Gastrocnemius medialis (tissue), 4 donors: ENCODE measurements at places on chromosomes 1 and 21. TPM values are rescaled to one million over a fixed set of nuclear protein-coding genes. Genes with fewer than 3 reads are reported as not detected.

DNA sequence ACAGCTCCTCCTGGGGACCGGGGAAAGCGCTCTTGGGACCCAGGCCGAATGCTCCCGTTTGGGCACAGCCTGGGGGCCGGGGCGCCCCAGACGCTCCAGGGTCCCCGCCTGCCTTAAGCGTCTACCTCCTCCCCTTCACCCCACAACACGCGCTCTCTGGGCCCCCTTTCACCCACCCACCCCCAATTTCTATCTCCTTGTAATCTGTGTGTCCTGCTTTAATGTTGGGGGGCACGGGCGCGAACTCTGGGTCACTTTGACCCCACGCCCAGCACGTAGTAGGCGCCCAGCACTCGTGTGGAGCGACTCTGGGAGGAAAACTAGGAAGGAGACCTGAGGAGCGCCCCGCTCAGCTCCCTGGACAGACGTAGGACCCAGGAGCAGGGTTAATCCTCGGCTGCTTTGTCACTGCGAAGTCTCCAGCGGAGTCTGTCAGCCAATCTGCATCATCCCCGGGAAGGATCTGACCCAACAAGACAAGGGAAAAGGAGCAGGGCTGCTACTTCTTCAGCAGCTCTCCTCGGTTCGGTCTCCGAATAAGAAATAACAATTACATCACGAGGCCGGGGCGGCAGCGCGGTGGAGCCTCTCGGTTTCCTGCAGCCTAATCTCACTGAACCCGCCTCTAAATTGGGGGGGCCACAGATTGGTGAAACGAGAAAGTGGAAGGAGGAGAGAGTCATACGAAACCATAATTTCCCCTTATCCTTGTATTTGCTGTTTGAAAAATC lies 757 bp upstream of the NRIP1 start:
- H3K27ac ChIP-seq: peak overlapping the region; percentile 95
- H3K36me3 ChIP-seq: no peaks in the 10 kb centered on the region
- no peaks in the 10 kb centered on the region for H3K27me3 ChIP-seq
- peak overlapping the region; percentile 93 for H3K4me3 ChIP-seq
- DNase-seq: peak; percentile 65

CD1E gene
- not detected for total RNA-seq

- H3K27me3 ChIP-seq: no peaks in the 10 kb centered on the region
- no peak overlapping the region for H3K27ac ChIP-seq
- H3K4me3 ChIP-seq: no peak overlapping the region
- H3K4me1 ChIP-seq: no peaks in the 10 kb centered on the region
- H3K36me3 ChIP-seq: no peaks in the 10 kb centered on the region
These were observed 24.3 kb downstream of the ZMYND12 start for GRCh38 chr1:42431514-42431913.

OR2T33 gene
- not detected for total RNA-seq

- peaks cover 33% of the 10 kb centered on the region for H3K4me1 ChIP-seq
- H3K27me3 ChIP-seq: no peaks in the 10 kb centered on the region
- no peak for DNase-seq
These were observed 53.3 kb upstream of the HOOK1 start for GRCh38 chr1:59761443-59761842.

- DNase-seq: no peak
- peaks cover 6% of the 10 kb centered on the region for H3K4me1 ChIP-seq
- H3K27me3 ChIP-seq: no peaks in the 10 kb centered on the region
- no peak overlapping the region for H3K4me3 ChIP-seq
These were observed 22.3 kb upstream of the ABCA4 start for GRCh38 chr1:94143173-94143808.

GRCh38 chr1:25447547-25447946 lies 16.9 kb downstream of the MACO1 start:
- DNase-seq: no peak
- H3K36me3 ChIP-seq: no peaks in the 10 kb centered on the region
- H3K27me3 ChIP-seq: no peaks in the 10 kb centered on the region
- H3K27ac ChIP-seq: no peak overlapping the region
- H3K4me3 ChIP-seq: no peak overlapping the region

- DNase-seq: no peak
- H3K4me3 ChIP-seq: peak overlapping the region; percentile 84
- H3K27ac ChIP-seq: peak overlapping the region; percentile 90
- no peaks in the 10 kb centered on the region for H3K36me3 ChIP-seq
These were observed 2.2 kb downstream of the NFIA start for GRCh38 chr1:61084491-61085031.

- H3K4me1 ChIP-seq: peaks cover 26% of the 10 kb centered on the region
- peak; percentile 51 for DNase-seq
- no peaks in the 10 kb centered on the region for H3K27me3 ChIP-seq
- peak overlapping the region; percentile 73 for H3K4me3 ChIP-seq
These were observed 1.0 kb upstream of the BACH1 start for GRCh38 chr21:29297483-29298347.

C1orf56 gene
- total RNA-seq: 13.5 TPM

DNA sequence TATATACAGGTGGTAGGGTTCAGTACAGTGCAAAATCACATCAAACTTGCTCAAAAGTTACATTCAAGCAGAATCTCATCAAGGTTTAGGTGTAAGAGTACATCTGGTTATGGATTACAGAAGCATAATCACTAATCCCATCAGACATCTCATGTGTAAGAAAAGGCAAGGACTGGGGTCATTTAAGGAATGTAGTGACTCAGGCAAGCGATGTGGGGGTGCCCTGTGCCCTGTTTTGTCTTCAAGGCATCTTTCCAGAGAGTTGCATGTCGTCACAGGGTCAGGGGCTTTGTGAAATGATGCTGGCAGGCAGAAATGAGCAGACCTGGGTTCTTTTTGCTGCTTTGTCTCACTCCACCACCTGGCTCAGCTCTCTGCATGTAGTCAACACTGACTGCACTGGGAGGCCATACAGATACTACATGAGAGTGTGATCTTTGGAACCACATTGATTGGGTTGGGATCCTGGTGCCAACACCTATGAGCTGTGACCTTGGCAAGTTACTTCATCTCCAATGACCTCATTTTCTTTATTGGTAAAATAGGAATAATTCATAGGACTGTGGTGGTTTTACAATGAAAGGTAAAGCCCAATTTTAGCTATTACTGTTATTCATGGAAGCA lies 8.2 kb upstream of the HHIPL2 start:
- no peak overlapping the region for H3K4me3 ChIP-seq
- DNase-seq: no peak
- H3K27me3 ChIP-seq: no peaks in the 10 kb centered on the region
- no peaks in the 10 kb centered on the region for H3K4me1 ChIP-seq

CREG1 gene
- total RNA-seq: 99.6 TPM

GRCh38 chr21:15772654-15773053 lies 42.9 kb downstream of the USP25 start:
- no peak overlapping the region for H3K4me3 ChIP-seq
- no peaks in the 10 kb centered on the region for H3K27me3 ChIP-seq
- H3K36me3 ChIP-seq: no peaks in the 10 kb centered on the region

- peaks cover 5% of the 10 kb centered on the region for H3K4me1 ChIP-seq
- H3K36me3 ChIP-seq: no peaks in the 10 kb centered on the region
- no peaks in the 10 kb centered on the region for H3K27me3 ChIP-seq
- H3K4me3 ChIP-seq: peak overlapping the region; percentile 59
- DNase-seq: no peak
These were observed 77.4 kb downstream of the DESI2 start for GRCh38 chr1:244730153-244730933.

DNA sequence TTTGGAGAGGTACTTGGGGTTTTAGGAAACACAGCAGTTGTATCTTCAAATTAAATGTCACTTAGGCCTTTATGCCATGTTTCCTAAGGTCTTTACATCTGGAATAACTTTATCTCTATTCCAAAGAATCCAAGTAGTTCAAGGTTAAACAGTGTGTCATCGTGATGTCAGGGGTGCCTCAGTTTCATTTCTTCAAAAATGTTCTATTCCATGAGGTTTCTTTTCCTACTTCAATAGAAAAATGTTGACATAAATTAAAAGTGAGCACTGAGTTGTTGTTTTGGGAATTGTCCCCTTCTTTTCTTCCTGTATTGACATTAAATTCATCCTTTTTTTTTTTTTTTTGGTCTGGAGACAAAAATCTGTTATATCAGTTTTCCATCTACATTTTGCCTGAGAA lies 160.6 kb upstream of the C21orf91 start:
- no peaks in the 10 kb centered on the region for H3K27me3 ChIP-seq
- no peaks in the 10 kb centered on the region for H3K4me1 ChIP-seq
- H3K4me3 ChIP-seq: no peak overlapping the region
- no peak overlapping the region for H3K27ac ChIP-seq

- H3K27me3 ChIP-seq: no peaks in the 10 kb centered on the region
- no peaks in the 10 kb centered on the region for H3K4me1 ChIP-seq
- no peak overlapping the region for H3K27ac ChIP-seq
- H3K36me3 ChIP-seq: no peaks in the 10 kb centered on the region
- no peak for DNase-seq
These were observed 14.3 kb upstream of the SLC5A9 start for GRCh38 chr1:48208251-48208650.

GRCh38 chr1:226786550-226786949 lies 47.5 kb upstream of the ITPKB start:
- H3K27me3 ChIP-seq: no peaks in the 10 kb centered on the region
- H3K27ac ChIP-seq: no peak overlapping the region
- no peaks in the 10 kb centered on the region for H3K4me1 ChIP-seq
- H3K4me3 ChIP-seq: no peak overlapping the region

RYR2 gene
- total RNA-seq: 0.10 TPM

GRCh38 chr1:225349826-225350225 lies 78.0 kb downstream of the LBR start:
- H3K4me3 ChIP-seq: no peak overlapping the region
- H3K27me3 ChIP-seq: no peaks in the 10 kb centered on the region
- no peak overlapping the region for H3K27ac ChIP-seq
- no peaks in the 10 kb centered on the region for H3K4me1 ChIP-seq
- H3K36me3 ChIP-seq: no peaks in the 10 kb centered on the region
- no peak for DNase-seq

DNA sequence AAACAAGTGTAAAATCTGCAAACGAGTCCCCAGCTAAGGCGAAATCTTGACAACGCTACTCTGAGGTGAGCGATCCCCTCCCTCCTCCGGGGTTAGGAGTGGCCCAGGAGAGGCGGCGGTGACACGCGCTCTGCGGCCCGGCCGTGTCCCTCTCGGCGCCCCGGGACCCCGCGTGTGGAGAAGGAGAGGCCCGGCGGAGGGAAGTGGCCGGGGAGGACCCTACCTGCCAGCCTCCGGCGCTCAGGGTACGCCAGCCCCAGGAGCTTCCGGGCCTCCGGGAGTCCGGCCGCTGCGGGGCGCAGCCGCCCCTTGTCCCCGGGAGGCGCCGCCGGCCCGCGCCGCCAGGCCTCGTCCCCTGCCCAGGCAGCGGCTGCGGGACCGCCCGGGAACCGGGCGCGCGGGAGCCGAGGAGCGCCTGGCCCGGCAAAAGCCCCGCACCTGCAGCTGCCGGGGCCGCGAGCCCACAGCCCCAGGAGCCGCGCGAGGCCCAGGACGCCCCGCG lies 543 bp downstream of the ABCB10 start:
- H3K27me3 ChIP-seq: no peaks in the 10 kb centered on the region
- H3K4me3 ChIP-seq: peak overlapping the region; percentile 86
- H3K4me1 ChIP-seq: peaks cover 31% of the 10 kb centered on the region
- peak overlapping the region; percentile 85 for H3K27ac ChIP-seq
- no peaks in the 10 kb centered on the region for H3K36me3 ChIP-seq

C1orf141 gene
- total RNA-seq: not detected

DNA sequence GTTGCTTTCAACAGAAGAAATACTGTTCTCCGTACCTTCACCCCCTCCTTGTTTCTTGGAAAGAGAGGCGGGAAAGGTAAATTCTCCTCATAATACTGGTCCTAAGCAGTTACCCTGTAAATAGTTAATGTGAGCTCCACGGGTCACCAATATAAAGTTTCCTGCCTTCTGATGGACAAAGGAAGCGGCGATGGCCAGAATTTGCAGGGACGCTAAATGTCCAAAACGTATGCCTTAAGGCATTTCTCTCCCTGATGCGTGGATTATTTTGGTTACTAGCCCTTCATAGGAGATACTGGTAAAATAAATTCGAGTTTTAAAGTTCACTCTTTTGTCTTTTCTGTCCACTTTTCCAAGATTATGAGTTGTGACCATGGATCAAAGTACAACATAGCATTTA lies 898 bp upstream of the PTGS2 start:
- H3K36me3 ChIP-seq: no peaks in the 10 kb centered on the region
- DNase-seq: no peak
- H3K27me3 ChIP-seq: peaks cover 9% of the 10 kb centered on the region
- no peaks in the 10 kb centered on the region for H3K4me1 ChIP-seq
- peak overlapping the region; percentile 45 for H3K4me3 ChIP-seq

- H3K36me3 ChIP-seq: no peaks in the 10 kb centered on the region
- no peak overlapping the region for H3K27ac ChIP-seq
- no peak overlapping the region for H3K4me3 ChIP-seq
- no peaks in the 10 kb centered on the region for H3K27me3 ChIP-seq
- peaks cover 11% of the 10 kb centered on the region for H3K4me1 ChIP-seq
These were observed 31.9 kb upstream of the RAP1A start for GRCh38 chr1:111587509-111588174.

KRTAP12-2 gene
- total RNA-seq: not detected

- peaks cover 5% of the 10 kb centered on the region for H3K4me1 ChIP-seq
- DNase-seq: peak; percentile 36
- no peaks in the 10 kb centered on the region for H3K36me3 ChIP-seq
- peak overlapping the region; percentile 21 for H3K4me3 ChIP-seq
- H3K27ac ChIP-seq: peak overlapping the region; percentile 29
These were observed 202.1 kb downstream of the NCAM2 start for GRCh38 chr21:21200103-21200938.

DNA sequence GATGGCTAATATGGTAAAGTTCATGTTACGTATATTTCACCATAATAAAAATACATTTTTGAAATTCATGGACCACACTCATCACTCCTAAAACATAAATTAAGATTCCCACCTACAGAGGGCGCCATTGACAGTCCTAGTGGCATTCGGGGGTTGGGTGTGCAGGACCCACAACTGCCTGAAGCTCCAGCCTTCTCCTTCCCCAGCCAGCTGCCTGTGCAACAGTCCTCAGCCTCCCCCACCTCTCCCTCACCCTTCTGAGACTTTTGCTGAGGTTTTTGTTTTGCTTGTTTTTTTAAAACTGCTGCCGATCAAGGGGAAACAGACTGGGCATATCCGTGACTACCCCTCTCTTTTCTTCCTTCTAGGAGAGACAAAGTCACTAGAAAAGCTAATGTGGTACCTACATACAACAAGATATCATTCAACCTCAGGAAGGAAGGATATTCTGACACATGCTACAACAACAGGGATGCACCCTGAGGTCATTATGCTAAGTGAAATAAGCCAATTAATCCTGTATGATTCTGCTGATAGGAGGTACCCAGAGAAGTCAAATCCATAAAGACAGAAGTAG lies 9.2 kb upstream of the EVA1C start:
- no peaks in the 10 kb centered on the region for H3K4me1 ChIP-seq
- no peaks in the 10 kb centered on the region for H3K36me3 ChIP-seq
- H3K27ac ChIP-seq: no peak overlapping the region

GRCh38 chr1:157147906-157148700 lies 9.9 kb upstream of the ETV3 start:
- H3K27ac ChIP-seq: no peak overlapping the region
- no peak for DNase-seq
- no peaks in the 10 kb centered on the region for H3K4me1 ChIP-seq

DNA sequence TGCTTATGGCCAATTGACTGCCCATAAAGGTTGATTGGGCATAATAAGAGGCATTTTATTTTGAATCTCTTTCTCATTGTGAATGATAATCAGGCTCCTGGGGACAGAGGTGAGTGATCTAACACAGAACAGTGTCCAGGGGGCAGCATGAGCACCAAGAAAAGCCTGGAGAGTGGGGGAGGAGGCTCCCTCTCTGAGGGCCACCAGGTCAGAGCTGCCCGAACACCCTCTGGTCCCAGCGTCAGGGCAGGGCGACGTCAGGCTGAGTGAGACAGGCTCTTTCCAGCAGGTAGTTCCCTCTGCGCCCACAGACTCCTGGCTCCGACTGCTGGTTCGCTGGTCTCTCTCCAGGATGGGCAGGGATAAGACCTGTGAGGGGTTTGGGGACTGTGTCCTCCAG lies 250.2 kb upstream of the C1orf174 start:
- no peaks in the 10 kb centered on the region for H3K4me1 ChIP-seq
- DNase-seq: no peak
- no peak overlapping the region for H3K27ac ChIP-seq
- no peaks in the 10 kb centered on the region for H3K27me3 ChIP-seq
